ENCODE measurements at places on chromosomes 4 and X. TPM values are rescaled to one million over a fixed set of nuclear protein-coding genes. Genes with fewer than 3 reads are reported as not detected.

GRCh38 chrX:67207912-67208311 lies 335.9 kb upstream of the AR start:
- no peak for DNase-seq

GRCh38 chr4:145503486-145504072 lies 21.9 kb downstream of the SMAD1 start:
- no peak for DNase-seq

DNA sequence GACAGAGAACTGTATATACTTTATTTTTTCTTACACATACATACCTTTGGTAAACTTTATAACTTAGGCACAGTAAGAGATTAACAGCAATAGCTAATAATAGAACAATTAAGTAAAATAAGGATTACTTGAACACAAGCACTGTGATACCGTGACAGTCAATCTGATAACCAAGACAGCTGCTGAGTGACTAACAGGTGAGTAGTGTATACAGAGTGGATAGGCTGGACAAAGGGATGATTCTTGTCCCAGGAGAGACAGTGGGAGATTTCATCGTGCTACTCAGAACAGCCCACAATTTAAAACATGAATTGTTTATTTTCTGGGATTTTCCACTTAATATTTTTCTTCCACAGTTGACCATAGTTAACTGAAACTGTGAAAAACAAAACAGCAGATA lies 411.8 kb downstream of the PPP1R2C start:
- no peak for DNase-seq

DCLK2 gene
- total RNA-seq, result 49.5 TPM
